ENCODE measurements at places on chromosomes 3 and 15. TPM values are rescaled to one million over a fixed set of nuclear protein-coding genes. Genes with fewer than 3 reads are reported as not detected.

DNA sequence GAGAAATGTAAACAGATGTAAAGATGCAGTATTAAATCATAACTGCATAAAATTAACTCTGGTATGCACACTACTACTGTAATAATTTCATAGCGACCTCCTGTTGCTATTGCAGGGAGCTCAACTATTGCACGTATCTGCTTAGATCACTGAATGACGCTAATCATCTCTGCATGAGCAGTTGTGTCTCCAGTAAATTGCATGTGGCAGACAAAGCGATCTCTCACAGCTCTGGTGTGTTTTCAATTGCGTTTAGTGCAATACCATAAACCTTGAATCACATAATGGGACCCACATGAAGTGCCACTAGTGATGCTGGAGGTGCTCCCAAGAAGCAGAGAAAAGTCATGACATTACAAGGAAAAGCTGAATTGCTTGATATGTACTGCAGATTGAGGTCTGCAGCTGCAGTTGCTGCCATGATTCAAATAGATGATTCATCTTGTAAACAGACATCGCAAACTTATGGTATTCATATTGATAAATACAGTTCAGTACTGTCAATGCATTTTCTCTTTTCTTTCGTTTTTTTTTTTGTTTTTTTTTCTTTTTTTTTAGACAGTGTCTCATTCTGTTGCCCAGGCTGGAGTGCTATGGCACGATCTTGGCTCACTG lies 30.2 kb upstream of the LCTL start:
- DNase-seq = no peak

TRPM1 gene
- polyA plus RNA-seq = 1.3 TPM

- DNase-seq = no peak
Observed at GRCh38 chr3:47722859-47723258, 58.8 kb downstream of the SMARCC1 start.

DNA sequence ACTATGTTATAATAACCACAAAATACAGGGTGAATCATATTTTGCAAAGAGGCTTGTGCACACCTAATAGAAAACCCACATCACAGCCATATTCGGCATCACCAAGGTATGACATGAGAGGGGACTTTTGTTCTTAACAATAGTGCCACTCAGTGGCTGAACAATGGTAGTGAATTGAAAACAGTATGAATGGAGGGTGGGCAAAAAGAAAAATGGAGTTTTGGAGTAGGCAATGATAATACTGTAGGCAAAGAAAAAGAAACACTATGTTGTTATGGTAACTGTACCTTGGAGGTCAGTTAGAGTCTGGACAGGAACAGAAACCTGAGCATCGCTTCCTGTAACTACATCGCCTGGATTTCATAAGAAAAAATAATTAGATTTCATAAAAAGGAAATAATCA lies 348.6 kb downstream of the PLCL2 start:
- DNase-seq = peak; percentile 63
